ENCODE measurements at places on chromosomes 2 and 18.

- no peak for DNase-seq
Observed at GRCh38 chr2:145777914-145778313, 1258.0 kb upstream of the ZEB2 start.

DNA sequence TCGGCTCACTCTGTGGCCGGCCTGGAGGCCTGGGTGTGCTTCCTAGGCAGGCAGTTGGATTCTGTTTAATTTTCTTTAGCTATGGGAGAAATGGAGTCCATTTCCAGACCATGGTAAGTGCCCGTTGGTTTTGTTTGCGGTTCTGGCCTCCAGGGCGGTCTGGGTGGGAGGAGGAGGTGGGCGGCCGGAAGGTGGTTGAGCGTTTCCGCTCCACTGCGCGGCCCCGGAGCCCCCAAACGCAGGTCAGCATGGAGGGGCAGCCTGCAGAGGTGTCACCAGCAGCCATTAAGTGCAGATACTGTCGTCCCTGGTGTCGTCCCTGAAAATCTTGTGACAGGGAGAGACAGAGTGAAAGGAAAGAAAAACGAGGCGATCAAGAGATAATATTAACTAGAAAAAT lies 303.9 kb downstream of the GBX2 start:
- DNase-seq, result no peak

- DNase-seq, result no peak
Observed at GRCh38 chr2:239165206-239165831, 235.5 kb downstream of the HDAC4 start.

DNA sequence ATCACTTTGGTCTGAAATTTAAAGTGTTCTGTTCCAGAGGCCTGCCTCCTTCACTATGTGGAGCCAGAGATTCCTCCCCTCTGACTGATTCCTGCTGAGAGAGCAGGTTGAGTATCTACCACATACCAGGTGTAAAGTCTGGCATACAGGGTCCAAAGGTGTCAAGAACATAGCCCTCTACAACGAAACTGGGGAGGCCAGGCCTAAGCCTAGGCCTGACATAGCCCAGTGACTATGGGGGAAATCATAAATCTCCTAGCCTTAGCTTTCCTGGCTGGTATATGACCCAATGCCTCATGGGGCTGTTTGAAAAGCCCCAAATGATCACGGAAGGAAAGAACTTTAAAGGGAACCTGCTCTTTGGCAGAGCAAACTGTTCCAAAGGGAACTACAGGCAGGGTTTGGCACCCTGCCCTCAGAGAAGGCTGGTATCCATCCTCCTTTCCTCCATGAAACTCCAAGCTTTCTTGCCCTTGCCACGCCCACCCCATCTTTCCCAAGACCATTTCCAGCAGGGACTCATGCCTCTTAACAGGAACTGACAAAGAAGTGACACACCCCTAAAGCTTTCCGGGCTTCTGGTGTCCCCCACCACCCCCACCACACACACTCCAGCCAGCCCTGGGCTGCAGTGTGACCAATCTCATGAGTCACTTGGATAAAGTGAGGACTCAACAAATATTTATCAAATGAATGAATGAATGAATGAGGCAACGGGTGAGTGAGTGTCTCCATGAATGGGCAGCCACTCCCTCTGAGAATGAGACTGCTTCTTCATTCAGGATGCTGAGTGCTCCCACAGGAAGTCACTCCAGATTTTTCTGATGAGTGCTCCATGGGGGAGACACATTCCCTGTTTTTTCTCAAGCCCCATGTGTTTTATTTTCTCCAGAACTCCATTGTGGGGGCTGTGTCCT lies 114.5 kb upstream of the STPG4 start:
- DNase-seq, result no peak

DNA sequence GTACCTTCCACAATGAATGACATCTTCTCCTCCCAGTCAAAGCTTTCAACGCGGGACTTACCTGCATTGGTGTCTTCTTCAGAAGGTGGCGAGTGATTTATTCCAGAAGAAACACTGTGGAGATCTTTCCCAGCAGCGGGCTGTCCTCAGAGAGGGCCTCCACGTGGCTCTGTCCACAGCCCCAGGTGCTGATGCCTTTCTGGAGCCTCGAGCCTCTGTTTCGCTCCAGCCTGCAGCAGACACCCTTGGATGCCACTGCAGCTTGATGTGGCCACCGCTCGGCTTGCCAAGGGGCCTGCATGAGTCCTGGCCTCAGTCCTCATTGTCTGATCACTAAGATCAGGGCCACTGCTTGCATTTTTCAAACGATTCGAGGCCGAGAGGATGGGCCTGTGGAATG lies 46.6 kb upstream of the GALR1 start:
- no peak for DNase-seq

- no peak for DNase-seq
Observed at GRCh38 chr18:4433717-4434116, 21.4 kb downstream of the DLGAP1 start.

DNA sequence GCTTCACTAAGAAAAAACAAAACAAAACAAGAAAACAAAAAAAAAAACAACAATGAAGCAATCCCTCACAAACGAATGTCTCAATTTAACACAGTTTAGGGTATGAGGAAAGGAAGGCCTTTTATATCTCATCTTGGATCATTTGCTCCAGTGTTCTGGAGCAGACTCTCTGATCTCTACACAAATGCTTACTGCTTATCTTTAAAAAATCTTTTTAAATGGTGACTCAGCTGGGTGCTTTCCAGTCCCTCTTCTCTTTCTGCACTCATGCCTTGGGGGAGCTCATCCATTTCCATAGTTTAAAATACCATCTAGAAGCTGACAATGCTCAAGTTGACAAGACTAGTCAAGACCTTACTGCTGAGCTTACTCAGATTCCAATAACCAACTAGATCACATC lies 56.2 kb downstream of the ETAA1 start:
- DNase-seq, result no peak

GRCh38 chr2:112465382-112465781 lies 16.6 kb upstream of the TTL start:
- no peak for DNase-seq

DNA sequence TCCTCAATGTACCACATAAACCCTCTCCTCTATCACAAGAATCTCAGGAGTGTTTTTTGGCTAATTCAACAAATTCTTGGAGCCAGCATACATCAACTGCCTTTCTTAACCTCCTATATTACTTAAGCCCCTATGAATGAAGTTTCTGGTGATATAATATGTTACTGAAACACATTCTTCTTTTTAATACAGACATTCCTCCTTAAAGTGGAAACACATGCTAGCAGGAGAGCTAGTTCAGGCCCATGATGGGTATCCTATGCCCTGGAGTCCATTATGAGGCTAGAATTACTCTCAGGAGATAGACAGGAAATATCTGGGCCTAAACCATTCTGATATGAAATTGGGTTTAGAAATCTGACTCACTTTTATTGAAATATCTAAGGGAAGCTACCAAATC lies 26.6 kb upstream of the RMDN2 start:
- DNase-seq, result no peak

GRCh38 chr2:105611811-105612424 lies 132.8 kb upstream of the NCK2 start:
- DNase-seq, result no peak

DNA sequence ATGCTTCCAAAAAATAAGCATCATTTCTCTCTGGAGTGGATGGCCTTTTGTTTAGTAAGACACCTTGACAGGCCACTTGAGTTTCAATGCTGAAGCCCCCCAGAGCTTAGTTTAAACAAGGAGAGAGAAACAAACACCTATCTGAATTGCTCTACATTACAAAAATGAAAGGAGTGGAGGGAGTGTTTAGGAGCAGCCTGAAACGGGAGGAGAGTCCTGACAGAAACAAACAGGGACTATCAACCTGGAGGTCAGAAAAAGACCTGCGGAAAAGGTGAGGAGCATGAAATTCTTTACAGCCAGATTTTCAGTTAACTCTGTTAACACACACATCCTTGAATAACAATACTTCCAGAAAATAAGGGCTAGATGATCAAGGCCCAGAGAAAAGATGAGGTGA lies 126.2 kb downstream of the NR4A2 start:
- DNase-seq, result no peak

- DNase-seq, result no peak
Observed at GRCh38 chr2:160289831-160290230, 89.8 kb upstream of the ITGB6 start.

DNA sequence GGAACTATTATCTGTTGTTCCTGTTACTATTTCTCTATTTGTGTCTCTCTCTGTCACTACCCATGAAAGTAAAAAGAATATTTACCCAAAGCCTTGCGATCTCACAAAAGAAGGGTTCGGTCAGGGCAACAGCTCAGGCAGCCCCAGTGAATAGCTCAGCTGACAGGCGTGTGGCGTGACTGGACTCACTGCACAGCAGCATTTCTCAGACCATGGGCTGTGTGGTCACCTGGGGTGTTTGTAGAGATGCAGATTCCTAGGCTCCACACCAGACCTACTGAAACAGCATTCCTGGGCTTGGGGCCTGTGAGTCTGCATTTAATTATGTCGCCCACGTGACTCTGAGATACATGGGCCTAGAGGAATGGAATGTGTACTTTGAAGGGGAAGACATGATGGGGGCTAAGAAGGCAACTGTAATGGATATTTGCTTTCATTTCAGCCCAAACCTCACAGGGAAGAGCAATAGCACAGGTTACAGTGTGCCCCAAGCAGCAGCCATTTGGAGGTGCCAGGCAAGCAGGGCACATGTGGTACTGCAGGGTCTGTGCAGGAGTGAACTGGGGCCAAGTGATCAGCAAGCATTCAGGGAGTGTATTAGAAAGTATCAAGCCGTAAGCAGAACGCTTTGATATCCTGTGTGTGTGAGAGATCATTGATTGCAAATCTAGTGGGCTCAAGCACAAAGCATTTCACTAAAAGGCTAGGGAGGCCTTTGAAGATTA lies 90.4 kb upstream of the RBMS1 start:
- DNase-seq, result no peak

DNA sequence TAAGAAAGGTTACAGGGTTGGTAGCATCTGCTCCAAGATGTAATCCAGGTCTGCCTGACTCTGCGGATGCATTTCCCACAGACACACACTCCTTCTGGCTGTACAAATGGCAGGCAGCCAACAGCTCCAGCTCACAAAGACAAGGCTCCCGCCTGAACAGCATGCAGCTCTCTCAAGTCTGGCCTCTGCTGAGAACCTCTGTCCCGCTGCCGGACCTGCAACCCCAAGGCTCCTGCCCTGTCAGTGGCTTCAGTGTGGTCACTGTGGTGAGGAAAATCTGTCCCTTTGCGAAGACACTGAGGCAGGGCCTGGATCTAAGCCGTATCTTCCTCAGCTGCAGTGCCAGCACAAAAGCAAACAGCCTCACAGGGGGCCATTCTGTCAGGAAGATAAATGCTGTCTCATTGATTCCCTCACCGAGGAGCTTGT lies 469.3 kb upstream of the MEX3C start:
- no peak for DNase-seq

DNA sequence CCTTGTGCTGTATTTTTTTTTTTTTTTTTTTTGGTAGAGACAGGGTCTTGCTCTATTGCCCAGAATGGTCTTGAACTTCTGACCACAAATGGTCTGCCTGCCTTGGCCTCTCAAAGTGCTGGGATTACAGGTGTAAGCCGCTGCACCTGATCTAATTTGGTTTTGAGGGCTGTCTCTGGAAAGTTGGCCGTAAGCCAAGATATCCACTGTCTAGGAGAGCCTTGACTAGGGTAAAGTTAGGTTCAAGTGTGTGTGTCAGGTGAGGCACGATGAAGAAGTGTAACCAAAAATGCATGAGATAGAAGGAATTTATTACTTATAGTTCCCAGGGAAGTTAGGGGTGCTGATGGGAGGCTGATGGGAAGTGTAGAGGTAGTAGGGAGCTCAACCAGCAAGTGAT lies 46.7 kb downstream of the INO80C start:
- no peak for DNase-seq

DNA sequence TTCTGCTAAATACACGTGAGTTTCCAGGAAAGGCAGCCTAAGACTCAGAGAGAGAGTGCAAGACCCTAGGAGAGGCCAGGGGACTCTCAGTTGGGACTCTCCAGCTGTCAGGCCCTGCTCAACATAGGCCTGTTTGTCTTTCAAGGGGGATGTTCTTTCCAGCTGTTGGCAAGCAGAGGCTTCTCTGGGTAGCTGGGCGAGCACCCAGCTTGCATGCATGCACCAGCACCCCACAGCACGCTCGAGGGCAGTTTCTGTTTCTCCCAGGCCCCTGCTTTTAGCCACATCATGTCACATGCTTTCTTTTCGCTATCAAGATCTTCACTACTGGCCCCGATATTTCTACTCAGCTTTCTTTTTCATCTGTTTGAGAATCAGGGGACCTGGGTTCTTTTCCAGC lies 479.3 kb upstream of the HS6ST1 start:
- no peak for DNase-seq

GRCh38 chr2:3954261-3954660 lies 250.9 kb downstream of the DCDC2C start:
- no peak for DNase-seq

- DNase-seq, result no peak
Observed at GRCh38 chr18:62170857-62171256, 16.0 kb downstream of the PIGN start.

DNA sequence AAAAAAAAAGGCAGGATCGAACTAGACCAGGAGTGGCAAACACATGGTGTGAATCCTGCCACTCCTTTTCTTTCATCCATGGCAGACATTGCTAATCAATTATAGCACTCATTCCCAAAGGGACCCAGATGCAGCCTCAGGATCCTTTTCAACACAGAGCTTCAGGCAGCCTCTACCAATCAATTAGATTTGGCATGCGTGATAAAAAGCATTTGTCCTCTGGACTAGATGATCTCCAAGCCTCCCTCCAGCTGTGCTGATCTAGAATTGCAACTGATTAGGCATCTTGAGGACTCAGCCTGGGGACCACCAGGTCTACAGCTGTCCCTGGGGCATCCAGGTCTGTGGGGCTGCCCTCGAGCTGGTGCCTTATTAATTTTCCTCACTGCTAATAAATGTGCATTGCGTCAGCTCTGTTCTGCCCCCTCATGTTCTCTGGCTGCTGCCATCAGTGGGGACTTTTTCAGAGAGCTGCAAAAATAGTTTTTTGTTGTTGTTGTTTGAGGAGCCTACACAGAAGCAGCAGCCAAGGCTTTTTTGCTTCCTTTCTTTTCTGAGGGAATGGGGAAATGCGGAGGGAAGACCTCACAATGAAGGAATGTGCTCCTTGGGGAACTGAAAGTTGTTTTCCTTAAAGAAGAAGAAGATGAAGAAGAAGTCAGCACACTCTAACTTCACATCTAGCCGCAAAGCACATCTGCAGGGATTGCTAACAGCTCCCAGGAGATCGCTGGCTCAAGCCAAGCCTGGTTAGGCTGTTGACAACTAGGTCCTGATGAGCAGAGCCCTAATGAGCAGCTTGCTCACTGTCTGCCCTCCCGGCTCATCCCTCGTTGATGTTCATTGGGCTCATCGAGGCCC lies 8.8 kb upstream of the ATOH8 start:
- DNase-seq, result no peak

DNA sequence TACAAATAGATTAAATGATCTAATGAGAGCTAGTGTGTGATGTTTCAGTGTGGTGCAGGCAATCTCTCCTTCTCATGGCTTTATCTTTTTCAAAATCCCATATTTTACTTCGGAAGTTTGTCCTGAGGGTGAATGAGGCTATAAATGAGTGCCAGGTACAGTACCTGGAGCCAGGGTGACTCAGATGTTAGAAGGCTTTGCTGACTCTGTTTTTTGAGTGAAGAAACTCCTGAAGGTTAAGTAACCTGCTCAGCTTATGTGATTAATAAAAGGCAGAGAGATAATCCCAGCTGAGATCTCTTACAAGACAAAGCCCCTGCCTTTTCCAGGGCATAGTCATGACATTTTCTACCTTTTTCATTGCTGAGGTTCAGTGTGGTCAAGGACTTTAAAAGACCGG lies 52.6 kb downstream of the MGAT5 start:
- DNase-seq, result no peak

- no peak for DNase-seq
Observed at GRCh38 chr2:199810422-199811171, 40.4 kb downstream of the FTCDNL1 start.

GRCh38 chr18:36374262-36374661 lies 76.7 kb downstream of the FHOD3 start:
- DNase-seq, result no peak
